Activated CD8-positive, alpha-beta memory T cell treated with anti-CD3 and anti-CD28 coated beads for 24 hours (primary cell): ENCODE measurements at places on chromosomes 2 and 18.

DNA sequence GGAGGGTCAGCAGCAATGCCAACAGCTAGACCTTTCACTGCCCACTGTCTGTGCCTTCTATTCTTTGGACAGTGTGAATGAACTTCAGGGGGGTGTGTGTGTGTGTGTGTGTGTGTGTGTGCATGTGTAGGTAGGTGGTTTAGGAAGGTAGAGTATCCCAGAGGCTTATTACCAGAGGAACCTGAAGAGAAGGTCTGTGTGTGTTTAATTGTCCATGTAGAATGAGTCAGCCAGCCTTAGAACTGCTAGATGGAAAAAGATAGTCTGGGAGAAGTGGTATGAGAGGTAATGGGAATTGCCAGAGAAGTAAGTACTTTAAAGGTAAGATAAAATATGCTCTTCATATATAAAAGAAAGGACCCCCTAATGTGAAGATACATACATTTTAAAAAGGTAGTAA lies 522.2 kb downstream of the PIK3C3 start:
- DNase-seq = no peak

- no peak for DNase-seq
Observed at GRCh38 chr18:79790996-79791972, 6.5 kb upstream of the KCNG2 start.

DNA sequence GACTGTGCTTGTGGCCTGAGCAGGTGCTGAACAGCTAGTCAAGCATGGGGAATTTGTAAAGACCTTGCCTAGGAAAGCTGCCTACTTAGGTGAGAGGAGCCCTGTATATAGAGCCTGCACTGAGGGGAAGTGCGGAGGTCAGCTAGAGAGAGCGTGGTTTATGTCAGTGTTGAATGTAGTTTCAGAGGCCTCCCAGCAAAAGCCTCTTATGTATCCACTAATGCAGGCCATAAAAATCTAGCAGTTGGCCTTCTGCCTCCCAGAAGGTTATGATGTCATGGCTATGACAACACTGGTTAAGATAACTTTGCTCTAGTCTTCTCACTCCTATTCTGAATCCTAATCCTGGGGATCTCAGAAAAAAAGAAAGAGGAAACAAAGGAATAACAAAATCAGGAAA lies 88.9 kb downstream of the ASXL3 start:
- no peak for DNase-seq

DNA sequence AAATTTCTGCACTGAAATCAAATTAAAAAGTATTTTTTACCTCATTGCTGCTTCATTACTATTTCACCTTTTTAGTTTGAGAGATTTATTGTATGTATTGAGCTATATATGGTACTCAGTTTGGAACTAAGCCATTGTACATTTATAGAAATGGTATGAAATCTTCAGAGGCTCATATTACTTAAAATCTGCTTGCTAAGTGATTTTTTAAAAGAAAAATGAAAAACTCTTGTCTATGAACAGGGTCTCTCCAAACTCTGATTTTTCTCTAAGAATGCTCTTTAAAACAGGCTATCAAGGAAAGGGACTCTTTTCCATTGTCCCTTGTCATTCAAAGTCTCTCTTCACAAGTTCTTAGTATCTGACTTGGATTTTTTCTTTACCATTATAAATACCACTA lies 31.8 kb downstream of the C1D start:
- DNase-seq = no peak

DNA sequence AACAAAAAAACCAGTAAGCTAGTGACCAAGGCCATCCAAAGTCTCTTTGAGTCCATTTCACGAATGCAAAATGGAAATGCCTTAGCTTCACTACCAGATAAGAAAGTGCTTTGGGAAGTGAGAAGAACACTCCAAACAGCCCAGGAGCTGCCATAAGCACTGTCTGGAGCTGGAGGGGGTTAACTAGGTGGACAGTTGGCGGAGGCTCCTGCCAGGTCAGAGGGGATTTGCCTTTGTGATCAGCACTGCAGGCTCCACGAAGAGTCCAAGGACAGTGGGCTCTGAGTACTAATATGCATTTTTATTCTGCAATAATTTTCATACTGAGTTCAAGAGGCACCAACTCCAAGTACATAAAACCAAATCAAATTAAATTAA lies 233.3 kb upstream of the SMAD2 start:
- no peak for DNase-seq

- DNase-seq = no peak
Observed at GRCh38 chr2:113848758-113849415, 41.0 kb upstream of the ACTR3 start.

DNA sequence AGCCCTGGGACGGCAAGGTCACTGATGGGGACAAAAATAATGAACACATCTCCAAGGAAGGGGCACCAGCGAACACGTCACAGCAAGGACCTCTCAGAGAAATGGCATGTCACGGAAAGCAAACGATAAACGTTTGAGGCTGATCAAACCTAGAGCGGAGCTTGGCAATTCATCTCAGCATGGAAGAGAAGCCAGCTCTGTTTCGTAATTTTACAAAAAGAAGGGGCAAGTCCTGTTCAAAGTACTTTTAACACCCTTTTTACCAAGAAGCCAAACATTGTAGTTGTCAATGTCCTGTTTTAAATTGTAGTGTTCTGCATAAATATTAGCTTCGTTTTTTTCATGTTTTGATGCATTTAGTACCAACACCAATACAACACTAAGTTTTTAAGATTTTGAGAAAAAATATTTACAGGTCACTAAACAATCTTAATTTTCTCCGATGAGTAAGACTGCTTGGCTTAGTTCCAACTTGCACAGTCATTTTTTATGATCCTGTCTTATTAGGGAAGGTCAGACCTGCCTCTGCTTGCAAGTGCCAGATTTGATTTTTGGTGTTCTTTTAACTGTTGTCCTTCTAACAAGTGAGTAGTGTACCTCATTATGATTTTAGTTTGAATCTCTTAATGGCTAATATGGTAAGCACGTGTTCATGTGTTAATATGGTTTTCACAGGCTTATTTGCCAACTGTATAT lies 818.5 kb upstream of the SALL3 start:
- no peak for DNase-seq

DNA sequence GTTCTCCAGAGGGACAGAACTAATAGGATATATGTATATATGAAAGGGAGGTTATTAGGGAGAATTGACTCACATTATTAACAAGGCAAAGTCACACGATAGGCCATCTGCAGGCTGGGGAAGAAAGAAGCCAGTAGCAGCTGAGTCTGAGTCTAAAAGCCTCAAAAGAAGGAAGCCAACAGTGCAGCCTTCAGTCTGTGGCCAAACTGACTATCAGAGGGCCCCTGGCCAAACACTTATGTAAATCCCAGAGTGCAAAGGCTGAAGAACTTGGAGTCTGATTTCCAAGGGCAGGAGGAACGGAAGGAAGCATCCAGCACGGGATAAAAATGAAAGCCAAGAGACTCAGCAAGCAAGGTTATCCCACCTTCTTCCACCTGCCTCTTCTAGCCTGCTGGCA lies 108.0 kb upstream of the LDLRAD4 start:
- DNase-seq = no peak

DNA sequence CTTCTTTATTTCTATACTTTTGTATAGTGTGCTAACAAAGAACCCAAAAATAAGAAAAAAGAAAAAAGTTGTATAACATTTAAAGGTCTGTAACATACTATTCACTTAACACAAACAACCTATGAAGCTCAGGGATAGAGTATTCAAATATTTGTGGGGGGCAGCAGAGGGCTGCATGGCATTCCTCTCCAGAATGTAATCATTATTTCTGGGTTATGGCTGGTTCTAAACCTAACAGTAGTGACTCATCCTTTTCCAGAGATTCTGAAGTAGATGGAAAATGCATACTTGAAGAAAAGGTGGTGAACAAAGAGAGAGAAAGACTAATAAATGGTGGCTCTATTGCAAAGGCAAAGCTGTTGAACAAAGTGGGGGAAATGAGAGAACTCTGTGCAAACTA lies 249.4 kb downstream of the NRXN1 start:
- no peak for DNase-seq

DNA sequence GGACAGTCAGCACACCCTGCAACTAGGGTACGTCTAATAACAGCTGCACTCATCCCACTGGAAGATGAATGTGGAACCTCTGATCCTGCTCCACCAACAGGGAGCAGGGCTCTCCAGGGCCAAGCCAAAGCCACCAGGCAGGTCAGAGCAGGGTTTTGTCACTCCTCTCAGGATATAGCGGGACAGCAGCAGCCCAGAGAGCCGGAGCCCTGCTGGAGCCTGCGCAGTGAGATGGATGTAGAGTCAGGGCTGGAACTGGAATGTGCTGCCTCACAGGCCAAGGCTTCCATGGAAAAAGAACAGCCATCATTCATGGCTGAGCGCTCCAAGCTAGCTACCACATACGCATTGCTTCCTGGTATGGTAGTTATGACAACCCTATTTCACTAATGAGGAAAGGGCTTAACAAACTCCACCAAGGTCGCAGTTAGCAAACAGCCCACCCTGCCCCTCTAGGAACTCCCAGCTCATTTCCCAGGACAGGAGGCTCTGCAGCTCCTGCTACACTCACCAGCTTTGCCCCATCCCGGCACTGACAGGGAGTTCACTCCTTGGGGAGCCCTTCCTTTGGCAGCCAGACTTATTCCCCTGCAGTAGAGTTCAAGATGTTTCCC lies 85.2 kb downstream of the HS1BP3 start:
- DNase-seq = no peak

- DNase-seq = no peak
Observed at GRCh38 chr2:157559061-157559460, 69.6 kb downstream of the ACVR1C start.

DNA sequence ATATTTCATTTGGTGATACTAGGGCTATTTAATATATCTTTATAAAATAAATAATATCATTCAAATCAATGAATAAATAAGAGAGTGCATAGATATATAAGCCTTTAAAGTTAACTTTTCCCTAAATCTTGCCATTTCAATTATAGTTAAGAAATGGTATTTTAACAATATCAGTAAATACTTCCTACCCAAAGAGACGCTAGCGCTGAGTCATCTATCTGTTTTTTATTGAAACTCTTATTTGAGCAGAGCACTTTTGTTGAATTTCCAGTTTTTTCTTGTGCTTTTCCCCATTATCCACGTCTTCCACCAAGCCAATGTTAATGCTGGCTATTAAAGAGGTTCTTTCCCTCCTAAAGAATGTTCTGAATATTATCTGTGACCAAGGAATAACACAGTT lies 639.3 kb downstream of the DSC3 start:
- no peak for DNase-seq

DNA sequence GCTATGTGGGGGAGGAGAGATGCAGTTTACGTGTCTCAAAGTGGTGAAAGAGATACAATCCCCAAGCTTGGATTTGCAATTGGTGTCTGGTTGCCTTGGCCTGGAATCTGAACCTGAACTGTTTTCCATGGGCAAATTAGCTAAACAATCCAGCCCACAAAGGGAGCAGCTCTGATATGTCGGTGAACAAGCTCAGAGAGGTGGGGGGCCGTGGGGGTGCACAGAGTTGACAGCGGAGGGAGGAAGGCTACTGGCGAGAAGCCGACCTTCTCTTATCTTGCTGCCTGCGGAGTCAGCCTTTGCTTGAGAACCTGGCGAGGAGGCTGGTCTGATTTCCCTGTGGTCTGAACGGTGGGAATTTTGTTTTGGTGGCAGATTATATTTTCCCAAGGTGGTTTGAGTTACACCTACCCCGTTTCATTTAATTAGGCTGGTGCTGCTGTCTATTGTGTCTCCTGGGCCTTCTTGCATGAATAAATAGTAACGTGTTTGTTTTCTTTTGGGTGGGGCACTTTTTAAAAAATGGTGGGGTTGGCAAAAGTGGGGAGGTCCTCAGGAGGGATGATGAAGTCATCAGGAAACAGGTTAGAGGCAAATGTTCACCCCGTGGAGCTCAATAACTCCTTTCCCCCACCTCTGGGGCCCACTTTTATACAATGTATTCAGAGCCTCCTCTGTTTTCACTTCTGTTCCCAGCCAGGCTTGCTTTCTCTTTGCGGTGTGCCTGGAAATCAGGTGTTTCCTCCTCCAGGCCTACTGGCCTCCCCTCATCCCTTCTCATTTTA lies 80.9 kb upstream of the IGFBP5 start:
- no peak for DNase-seq

GRCh38 chr18:12056034-12056883 lies 37.4 kb upstream of the ANKRD62 start:
- no peak for DNase-seq
